ENCODE measurements at places on chromosomes 7 and 10.

DNA sequence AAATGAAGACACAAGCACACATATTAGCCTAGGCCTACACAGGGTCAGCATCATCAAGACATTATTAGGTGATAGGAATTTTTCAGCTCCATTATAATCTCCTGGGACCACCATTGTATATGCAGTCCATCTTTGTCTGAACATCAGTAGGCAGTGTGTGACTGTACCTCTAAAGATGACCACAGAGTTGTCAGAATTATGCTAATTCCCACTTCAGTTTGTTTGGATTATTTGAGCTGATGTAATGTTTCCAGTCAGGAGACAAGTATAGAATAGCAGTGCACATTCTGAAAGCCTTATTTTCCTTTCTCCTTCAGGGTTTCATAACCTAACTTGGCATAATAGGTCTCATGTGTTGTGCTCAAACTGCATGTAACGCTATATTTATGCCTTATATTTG lies 306.4 kb downstream of the NXPH1 start:
- DNase-seq, result no peak

GRCh38 chr7:54980521-54980920 lies 38.3 kb upstream of the EGFR start:
- no peak for DNase-seq

DNA sequence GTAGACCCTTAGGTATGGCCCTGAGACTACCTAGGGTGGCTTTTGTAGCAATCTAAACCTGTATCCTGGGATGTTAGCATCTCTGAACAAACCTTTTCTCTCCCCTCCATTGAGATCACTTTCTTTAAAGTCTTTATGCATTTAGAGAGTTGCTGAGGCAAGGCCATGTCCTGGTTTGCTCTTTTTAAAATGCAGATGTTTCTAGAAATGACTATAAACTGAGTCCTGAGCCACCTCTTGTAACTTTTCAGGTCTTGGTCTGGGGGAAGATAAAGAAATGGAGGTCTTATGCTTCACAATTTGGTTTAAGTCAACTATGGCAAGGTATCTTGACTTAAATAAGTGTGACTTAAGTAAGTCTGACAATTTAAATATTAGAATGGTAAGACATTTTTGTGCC lies 78.0 kb downstream of the AUTS2 start:
- DNase-seq, result no peak

- no peak for DNase-seq
Observed at GRCh38 chr10:52258799-52259425, 55.2 kb upstream of the DKK1 start.

- DNase-seq, result no peak
Observed at GRCh38 chr7:72292794-72293193, 119.3 kb downstream of the CALN1 start.

GRCh38 chr7:45026984-45027773 lies 27.2 kb downstream of the CCM2 start:
- DNase-seq, result no peak

- no peak for DNase-seq
Observed at GRCh38 chr7:10912077-10912476, 61.6 kb upstream of the PHF14 start.

GRCh38 chr7:127057918-127058317 lies 194.8 kb downstream of the GRM8 start:
- no peak for DNase-seq

All from stimulated activated CD4-positive, alpha-beta T cell treated with anti-CD3 and anti-CD28 coated beads, Interleukin-2, amount 100 ng/mL, for 48 hours (primary cell).